ENCODE measurements at places on chromosomes 6 and 20.

DNA sequence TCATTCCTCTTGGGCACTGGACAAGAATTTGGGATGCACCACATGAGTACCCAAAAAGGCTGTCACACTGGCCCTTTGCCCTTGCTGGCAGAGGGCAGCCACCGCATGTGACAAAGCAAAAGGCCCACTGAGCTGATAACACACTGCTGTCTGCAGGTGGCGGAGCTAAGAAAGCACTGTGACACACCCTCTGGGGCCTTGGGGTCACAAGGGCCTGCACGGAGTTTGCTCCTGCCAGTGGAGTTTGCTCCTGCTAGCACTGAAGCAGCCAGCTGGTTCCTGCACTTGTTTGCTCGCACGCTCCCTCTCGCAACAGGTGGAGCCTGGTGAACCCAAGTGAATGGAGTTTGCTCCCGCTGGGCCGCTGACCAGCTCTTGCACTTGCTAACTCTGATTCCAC is 132.6 kb downstream of the LCA5 start:
- no peak for DNase-seq

DNA sequence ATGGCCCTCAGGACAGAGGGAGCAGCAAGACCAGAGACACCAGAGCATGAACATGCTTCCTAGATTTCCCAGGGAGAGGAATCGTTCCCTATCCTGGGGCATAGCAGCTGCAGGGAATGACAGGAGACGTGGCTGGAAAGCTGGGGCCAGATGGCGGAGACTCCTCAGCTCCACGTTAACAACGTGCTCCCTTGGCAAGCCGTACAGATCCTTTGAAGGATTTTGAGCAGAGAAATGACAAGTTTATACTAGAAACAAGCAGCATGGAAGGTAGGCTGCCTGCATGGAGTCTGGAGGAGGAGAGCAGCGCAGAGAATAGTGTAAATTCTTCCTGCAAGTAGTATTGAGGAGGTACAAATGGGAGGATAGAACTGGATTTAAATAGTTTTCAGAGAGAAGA is 11.7 kb downstream of the MYLIP start:
- no peak for DNase-seq

- no peak for DNase-seq
Measured at GRCh38 chr6:137351890-137352289, 132.7 kb upstream of the IFNGR1 start.

DNA sequence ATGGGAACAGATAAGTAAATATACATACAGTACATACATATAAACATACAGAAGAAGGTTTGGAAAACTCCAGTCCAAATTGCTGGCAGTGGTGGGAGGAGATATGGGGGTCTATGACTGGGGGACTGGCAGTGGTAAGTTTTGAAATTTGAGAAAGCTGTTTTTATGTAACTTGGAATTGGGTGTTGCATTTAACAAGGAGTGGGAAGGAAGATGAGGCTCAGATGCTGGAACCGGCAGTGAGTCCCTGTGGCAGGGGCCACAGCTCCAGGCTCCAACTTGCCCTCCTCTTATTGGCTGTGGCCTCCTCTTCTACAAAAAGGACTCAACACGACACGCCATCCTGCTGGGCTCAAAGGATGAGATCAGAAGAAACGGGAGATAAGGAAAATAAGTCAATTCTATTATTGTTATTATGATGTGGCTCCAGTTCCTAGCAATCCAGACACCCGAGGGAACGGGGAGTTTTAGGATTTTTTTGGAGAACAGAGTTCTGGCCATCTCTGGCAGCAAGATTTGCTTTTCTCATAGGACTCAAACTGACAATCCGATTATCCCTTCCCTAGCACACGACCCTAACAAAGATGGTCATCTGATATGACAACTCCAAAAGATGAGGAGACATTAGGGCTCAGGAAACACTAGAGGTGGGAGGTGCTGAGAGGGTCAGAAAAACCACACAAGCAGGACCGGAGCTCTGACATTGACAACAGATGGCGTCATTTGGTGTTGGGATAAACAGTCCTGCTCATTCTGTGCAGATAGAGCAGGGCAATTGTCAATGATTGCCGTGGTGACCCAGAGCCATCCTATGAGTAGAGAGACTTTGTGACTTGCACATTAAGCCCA is 6.0 kb upstream of the TGM2 start:
- DNase-seq: no peak

DNA sequence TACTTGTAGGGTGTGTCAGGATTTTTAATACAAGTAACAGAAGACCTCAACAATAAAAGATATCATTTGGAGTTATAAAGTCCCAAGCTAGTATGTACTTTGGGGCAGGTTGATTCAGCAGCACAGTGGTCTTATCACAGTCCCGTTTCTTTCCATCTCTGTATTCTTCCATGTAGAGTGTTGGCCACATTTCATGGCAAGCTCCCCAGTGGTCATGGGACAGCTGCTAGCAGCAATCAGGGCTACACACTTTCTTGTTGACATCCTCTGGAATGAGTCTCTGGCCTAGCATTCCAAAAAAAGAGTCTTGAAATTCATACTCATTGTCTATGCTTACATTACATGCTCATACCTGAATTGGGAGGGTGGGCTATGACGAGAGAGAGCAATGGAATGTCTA is 53.2 kb downstream of the SOBP start:
- DNase-seq: no peak

- no peak for DNase-seq
Measured at GRCh38 chr6:25874822-25875562, 949 bp upstream of the SLC17A3 start.

- DNase-seq: no peak
Measured at GRCh38 chr20:32112841-32113240, 3.3 kb downstream of the TM9SF4 start.

- no peak for DNase-seq
Measured at GRCh38 chr6:70857387-70858077, 99.3 kb downstream of the B3GAT2 start.

GRCh38 chr6:34239893-34240292 is 3.2 kb downstream of the HMGA1 start:
- DNase-seq: no peak

DNA sequence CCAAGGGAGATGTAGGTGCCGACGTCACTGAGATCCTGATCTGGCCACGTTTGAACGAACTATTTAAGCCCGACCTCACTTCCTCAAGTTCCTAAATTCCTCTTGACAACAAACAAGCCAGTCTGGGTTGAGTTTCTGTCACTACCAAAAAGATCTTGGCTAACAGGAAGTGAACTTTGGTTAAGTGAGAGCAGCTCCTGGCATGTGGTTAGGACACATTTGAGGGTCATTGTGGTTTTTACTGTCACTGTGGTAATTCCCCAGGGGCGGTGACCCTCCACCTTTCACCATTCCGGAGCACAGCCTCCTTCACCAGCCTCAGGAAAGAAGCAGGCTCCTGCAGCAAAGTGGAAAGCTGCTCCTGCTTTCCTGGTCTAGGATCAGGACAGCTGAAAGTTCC is 43.1 kb upstream of the ZNF831 start:
- no peak for DNase-seq

DNA sequence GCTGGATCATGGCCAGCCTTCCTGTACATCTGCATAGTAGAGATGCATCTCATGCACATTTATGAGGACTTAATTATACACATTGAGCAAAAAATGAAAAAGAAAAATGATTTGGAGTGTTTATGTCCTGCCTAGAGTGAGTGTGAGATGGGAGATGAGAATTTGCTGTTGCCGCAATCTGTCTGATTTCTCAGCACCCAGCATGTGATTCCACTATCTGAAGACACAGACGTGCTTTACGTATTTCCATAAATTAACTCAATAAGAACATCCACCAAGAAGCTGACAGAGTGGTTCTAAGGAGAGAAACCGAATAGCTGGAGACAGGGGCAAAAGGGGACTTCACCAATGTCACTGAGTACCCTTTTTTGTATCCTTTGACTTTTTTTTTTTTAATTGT is 15.2 kb downstream of the EDEM2 start:
- DNase-seq: no peak

DNA sequence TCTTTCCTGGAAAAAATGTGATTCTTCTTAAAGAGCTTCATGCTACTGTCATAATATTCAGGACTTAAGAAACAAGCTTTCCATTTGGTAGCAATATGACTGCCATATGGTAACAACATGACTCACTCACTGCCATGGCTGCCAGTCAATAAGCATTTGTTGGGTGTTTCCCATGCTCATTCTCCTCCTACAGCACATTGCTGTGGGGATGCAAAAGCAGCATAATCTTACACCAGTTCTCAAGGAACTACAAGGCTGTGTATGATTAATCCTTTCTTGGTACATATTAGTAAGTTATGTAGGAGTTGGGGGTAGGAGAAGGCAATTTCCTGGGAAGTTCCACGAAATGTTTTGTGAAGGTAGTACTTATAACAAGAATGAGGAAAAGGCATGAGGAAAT is 76.7 kb downstream of the CEP162 start:
- DNase-seq: no peak

GRCh38 chr6:24990944-24991809 is 55.4 kb upstream of the RIPOR2 start:
- DNase-seq: no peak

- no peak for DNase-seq
Measured at GRCh38 chr6:8941577-8941976, 506.2 kb upstream of the SLC35B3 start.

- no peak for DNase-seq
Measured at GRCh38 chr6:95629551-95629950, 52.2 kb downstream of the MANEA start.

DNA sequence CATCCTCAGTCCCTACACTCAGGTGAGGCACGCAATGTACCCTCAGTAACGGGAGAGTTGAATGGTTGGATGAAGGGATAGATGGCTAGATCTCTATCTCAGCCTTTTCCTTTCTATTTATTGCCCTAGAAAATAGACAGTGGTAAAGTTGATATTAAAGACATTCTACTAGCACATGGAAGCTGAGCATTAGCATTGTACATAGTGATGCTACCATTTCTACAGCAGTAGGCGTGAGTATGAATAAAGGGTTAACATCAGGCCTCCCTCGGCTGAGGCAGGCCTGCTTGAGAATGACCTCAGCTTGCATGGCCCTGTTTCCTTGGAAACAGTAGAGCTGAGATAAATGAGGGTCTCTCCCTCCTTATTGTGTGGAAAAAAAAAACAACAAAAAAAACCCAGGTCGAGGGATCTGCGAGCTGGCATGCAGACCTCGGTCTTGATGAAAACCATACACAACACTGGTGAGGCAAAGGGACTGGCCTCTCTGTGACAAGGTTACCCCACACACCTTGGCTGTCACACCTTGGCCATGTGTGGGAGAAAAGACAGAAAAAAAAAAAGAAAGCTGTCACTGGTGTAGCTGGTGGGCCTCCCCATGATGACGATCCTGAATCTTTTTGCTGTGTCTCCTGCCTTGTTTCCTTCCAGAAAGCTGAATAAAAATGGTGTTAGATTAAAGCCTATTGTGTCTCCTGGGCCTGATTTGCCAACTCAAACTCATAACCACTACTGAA is 160.0 kb downstream of the HACE1 start:
- no peak for DNase-seq

DNA sequence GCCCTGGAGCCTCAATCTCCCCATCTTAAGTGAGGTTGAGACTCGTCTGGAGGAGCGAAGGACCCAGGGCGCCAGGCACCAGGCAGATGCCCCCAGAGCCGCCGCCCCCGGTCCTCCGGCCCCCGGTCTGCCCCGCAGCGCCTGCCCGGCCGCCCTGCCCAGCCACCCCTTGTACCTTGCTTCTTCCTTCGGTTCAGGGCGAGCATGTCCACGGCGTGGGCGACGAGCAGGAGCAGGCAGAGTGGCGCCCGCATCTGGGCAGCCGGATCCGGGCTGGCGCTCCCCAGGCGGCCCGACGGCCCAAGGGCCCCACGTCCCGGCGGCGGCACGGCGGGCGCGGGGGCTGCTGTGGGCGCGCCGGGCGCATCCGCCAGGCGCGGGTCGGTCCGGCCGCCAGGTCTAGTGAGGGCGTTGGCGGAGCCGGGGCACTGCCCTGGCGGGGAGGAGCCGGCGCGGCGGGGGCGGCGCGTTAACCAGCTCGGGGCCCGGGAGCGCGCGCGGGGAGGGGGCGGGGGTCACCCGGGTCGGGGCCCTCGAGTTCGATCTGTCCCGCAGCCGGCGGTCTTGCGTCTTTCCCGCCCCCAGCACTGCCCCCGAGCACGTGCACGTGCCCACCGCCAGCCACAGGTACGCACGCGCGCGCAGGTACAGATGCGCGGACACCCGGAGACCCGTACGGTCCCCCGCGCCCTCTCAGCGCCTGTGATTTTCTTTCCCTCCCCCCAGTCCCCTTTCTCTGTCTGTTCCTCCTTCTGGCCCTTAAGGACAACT is at the start of gene RSPO4:
Gene RSPO4 (minus strand): TSS at position 401 of the 771 bp plus-strand sequence. CDS start 147 bp downstream, at position 254.
- no peak for DNase-seq

DNA sequence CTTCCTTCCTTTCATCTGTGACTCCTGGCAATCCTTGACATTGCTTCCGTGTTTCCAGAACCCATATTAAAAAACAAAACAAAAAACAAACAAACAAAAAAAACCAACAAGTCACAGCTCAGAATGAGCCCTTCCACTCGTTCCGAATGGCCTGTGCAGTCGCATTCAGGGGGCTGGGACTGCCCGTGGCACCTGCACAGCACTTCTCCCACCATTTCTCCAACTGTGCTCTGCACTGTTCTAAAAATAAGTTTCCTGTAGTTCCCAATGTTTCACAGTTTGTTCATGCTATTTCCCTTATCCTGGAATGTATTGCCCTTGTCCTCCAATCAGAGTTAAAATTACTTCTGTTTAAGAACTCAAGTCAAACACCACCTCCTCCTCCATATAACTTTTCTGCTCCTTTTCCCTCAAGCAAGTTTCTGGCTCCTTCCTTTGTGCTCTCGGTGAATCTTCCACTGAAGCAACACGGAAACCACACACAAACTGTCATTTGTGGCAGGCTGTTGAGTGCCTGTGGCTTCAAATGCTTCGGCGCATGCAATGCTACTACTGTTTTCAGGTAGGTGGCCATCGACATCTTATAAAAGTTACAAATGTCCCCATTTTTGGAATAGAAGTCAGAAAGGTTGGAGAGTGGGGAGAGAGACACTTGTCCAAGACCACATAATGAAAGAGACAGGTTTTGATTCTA is 57.7 kb downstream of the PDE10A start:
- no peak for DNase-seq

DNA sequence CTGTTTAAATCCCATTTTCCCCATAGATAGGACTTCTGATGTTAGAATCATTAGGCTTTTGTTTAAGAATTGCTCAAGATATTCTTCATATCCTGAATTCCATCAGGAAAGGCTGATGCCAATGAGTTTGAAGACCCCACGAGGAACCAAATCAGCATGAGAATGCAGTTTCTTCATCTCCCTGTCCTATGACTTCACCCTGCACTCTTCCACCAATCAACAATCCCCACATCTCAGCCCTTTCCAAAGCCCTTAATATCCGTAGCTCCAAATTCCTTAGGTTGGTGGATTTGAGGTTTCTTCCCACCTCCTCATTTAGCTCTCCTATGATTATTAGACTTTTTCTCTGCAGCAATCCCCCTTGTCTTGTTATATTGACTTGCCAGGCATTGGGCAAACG is 88.3 kb upstream of the PRND start:
- no peak for DNase-seq

GRCh38 chr20:23061734-23062561 is 12.5 kb upstream of the THBD start:
- DNase-seq: no peak

GRCh38 chr6:49406250-49406970 is 56.6 kb downstream of the MMUT start:
- DNase-seq: no peak

- DNase-seq: no peak
Measured at GRCh38 chr6:89975991-89976693, 81.9 kb downstream of the GJA10 start.

Measured in GOT3 (cell line).